ENCODE measurements at places on chromosomes 5 and 9.

GRCh38 chr5:170306381-170306831 lies 8.8 kb upstream of the LCP2 start:
- no peak for DNase-seq

DNA sequence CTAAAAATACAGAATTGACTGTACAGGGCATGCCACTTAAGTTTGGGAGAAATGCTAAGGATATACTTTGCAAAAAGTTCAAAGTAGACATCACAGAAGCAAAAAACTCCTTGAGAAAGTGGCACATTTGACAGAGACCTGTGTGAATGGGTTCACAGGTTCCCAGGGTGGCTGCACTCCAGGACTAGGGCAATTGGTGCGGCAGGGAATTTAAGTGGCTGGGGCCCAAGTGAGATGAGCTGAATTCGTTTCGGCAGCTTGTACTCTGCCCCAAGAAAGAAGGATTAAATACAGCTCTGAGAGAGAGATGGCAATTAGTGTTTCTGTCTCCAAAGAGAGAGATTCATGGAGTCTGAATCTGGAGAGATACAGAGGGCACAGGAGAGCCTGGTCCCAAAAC lies 280.1 kb downstream of the FBXL17 start:
- no peak for DNase-seq

DNA sequence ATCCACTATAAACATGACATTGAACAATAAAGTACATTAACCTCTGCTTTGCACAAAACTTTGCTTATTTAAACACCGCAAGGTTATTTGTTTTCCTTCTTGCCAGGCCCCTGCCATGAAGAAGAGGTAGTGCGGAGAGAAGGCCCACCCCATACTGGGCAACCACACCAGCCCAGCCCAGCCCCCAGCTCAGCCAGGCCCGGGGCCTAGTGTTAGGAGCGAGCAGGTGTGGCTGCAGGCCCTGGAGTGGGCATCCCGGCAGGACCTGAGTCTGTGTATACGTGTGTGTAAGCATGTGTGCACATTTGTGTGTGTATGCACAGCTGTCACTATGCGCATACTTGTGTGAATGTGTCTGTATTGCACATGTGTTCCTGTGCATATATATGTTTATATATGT lies 90.4 kb upstream of the MVB12B start:
- DNase-seq: no peak

DNA sequence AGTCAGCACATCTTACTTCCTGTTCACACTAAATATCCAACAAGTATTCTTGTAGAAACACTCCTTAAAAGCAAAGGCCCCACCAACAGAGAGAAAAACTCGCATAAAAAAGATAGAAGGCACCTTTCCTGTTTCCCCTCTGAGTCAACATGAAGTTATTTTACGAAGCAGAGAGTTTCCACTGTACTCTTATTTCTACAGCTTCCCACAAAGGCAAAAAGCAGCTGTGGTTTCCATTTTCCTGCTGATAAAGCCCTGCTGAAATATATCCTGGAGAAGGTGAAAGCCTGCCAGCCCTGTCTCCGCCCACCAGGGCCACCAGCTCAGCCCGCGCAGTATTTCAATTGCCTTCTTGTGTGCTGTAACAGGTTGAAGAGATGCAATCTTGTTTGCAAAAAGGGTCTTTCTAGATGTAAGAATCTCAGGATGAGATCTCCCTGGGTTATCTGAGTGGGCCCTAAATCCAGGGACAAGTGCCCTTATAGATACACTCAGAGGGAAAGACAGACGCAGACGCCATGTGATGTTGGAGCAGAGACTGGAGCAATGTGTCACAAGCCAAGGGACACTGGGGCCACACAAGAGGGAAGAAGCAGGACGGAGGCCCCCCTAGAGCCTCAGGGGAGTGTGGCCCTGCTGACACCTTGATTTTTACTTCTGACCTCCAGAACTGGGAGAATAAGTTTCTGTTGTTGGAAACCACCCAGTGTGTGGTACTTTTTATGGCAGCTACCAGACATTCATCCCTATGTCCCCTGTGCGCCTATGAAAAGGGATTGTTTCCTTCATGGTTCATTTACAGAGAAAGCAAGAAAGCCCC lies 19.9 kb downstream of the SEMA4D start:
- DNase-seq: no peak

DNA sequence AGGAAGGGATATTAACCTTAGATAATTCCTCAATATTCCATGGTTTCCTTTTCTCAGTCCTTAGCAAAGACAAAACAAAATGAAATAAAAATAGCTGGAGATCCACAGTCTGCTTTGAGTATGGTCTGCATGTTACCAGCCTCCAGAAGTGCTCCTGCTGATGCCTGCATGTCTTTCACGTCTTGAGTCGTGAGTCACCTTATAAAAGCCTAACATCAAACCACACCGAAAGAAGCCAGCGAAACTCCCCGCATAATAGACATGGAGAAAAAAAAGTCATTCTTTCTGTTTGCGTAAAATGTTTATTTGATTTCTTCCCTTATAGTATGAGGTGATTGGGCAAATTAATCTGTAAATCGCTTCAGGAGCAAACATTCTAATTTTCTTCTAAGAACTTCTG lies 380.5 kb downstream of the SLCO4C1 start:
- DNase-seq: no peak

- DNase-seq: no peak
These were observed 98.0 kb downstream of the SLC25A46 start for GRCh38 chr5:110836851-110837250.

DNA sequence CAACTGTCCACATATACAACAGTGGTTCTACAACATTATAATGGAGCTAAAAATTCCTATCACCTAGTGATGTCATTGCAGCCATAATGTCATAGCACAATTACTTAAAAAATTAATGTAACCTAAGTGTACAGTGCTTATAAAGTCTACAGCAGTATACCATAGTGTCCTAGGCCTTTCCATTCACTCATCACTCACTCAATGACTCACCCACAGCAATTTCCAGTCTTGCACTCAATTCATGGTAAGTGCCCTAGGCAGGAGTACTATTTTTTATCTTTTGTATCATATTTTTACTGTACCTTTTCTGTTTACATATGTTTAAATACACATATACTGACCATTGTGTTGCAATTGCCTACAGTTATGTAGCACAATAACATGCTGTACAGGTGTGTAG lies 9.6 kb upstream of the PUM3 start:
- no peak for DNase-seq

GRCh38 chr9:125970340-125970739 lies 223.2 kb downstream of the PBX3 start:
- DNase-seq: no peak

DNA sequence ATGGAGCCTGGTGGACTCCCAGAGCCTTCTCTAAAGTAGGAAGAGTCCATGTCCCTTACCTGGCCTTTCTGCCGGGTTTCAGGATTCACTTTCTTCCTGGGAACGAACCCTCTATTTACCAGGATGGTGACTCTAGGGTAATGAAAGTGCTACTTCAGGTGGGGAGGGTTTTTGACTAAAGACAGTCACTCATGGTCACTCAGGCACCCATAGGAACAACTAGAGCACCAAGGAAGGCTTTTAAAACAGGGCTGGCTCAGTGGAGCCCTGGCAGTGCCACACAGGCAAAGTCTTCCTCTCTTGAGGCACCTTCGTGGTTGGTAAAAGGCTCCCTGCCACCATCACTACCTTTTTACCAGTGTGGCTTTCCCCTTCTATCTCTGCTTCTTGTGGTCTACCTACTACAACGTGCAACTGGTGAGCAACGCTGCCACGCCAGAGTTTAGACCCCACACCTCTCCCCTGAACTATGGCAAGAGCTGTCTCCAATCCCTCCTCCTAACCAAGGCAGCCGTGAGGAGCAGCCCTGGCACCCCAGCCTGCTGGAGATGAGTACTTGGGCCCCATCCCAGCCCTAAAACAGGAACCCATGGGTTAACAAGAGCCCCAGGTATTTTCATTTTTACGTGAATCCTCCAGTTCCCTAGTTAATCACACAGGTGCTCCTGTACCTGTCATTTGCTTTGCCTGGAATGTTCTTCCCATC lies 3.5 kb downstream of the SURF1 start:
- no peak for DNase-seq

DNA sequence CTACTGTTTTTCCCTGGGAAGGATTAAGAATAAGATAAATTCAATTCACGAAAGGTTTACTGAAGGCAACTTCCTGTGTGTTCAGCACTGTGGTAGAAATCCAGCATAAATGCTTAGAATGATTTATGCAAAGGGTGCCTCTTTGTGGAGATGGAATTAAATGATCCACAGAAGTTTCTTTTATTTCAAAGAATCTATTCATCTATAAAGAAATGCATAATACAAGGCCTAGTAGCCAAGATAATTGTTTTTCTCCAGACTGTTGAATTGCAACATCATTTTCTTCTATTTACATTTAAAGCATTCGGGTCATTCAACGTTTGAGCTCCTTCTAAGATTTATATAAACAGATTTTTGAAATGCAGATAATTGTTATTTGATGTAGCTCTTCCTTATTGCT lies 138.8 kb upstream of the NFIL3 start:
- no peak for DNase-seq

GRCh38 chr5:136193322-136193935 lies 467 bp upstream of the SMIM32 start:
- no peak for DNase-seq

DNA sequence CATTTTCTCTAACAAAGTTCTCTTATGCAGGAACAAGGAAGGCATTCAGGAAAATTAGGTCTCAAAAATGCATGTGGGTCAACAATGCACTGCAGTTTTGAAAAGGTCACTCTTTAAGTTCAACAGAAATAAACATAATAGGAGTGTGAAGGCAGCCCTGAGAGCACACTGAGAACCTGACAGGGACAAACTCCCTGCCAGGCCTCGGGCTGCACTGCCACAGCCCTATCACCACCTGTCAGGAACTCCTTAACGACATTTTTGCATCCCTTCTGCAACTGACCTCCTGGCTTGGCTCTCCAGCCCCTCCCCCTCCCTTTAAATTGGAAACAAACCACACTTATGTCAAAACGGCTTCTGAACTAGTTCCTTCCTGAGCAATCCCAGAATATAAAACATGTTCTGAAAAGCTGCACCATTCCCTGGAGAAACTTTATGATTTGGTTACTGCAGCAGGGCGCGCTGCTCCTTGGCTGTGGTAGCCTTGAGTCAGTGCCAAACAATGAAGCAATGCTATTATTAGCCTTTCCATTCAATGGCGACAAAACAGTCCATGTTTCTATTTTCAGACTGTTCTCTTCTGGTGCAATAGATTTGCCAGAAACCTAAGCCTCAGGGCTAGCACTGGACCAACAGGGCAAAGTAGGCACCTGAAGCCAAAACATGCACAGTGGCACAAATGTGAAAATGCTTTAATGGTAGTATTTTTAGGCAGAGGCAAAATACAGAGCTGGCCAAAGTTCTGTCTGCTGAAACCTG lies 160.1 kb upstream of the ZNF608 start:
- DNase-seq: no peak

DNA sequence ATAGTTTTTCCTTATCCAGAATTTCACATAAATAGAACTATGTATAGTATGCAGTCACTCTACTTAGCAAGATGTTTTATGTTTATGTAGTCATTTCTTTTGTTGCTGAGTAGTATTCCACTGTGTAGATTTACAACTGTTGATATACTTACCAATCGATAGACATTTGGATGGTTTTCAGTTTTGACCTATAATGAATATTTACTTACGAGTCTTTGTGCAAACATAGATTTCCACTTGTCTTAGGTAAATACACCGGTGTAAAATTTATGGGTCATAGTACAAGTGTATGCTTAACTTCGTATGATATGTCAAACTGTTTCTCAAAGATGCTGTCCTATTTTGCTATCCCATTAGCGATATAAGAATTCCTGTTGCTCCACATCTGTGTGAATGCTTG lies 19.7 kb upstream of the OR2K2 start:
- no peak for DNase-seq

DNA sequence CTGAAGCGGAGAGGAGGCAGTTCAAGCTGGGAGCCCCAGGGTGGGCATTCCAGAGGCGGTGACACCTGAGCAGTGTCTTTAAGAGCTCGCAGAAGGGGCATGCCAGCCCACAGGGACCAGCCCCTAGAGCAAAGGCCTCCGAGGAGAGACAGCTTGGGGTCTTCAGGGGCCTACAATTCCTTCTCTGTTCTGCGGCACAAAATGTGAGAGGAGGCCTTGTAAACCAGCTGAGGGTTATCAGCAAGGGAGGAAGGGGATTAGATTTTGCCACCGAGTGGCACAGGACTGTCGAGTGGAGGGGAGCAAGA lies 505 bp upstream of the SIGMAR1 start:
- no peak for DNase-seq

GRCh38 chr9:78848061-78848460 lies 551.1 kb downstream of the PSAT1 start:
- DNase-seq: no peak

GRCh38 chr5:36237751-36238150 lies 4.0 kb downstream of the NADK2 start:
- DNase-seq: no peak

DNA sequence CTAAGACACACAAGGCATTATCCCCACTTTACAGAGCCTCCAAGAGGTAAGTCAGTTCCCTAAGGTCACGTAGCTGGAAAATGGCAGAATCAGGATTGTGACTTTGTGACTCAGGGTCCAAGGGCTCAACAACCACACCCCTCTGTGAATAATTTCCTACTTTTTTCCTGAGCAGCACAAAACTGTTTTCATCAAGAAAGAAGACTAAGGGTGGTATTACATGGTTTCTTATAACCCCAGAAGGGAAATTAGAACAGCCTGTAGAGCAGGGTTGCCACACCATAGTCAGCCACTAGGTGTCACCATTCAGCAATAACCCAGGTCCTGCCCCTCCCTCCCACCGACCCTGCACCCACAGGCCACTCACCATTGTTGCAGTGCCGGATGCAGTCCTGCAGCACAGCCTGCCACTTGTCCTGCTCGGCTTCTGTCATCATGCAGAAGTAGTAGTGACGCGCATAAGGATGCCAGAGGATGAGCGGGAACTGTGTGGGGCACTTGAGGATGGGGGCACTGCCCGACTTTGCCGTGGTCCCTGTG lies 72.1 kb downstream of the LRSAM1 start:
- DNase-seq: no peak

GRCh38 chr5:107519900-107520354 lies 150.8 kb downstream of the EFNA5 start:
- no peak for DNase-seq

DNA sequence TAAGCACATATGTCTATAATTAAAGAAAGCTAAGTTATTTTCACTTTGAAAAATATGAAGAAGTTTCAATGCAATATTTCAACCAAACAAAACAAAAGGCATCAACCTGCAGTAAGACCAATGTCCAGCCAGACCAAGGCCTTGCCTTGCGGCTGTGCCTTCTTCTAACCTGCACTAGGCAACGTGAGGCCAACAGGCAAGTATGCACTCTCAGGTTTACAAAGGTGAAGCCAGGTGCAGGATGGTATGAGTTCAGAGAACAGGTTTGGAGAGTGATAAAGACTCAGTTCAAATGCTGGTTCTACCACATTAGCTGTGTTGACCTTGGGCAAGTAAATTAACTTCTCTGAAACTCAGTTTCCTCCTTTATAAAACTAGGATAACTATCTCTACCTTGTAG lies 79.3 kb downstream of the KLHL3 start:
- no peak for DNase-seq

- DNase-seq: no peak
These were observed 1.6 kb upstream of the OXCT1 start for GRCh38 chr5:41871852-41872251.

All from naive B cell (primary cell).